ENCODE measurements at places on chromosomes 5 and 9.
A peak's percentile ranks its signal among the peaks of the same experiment; 100 is the strongest.

DNA sequence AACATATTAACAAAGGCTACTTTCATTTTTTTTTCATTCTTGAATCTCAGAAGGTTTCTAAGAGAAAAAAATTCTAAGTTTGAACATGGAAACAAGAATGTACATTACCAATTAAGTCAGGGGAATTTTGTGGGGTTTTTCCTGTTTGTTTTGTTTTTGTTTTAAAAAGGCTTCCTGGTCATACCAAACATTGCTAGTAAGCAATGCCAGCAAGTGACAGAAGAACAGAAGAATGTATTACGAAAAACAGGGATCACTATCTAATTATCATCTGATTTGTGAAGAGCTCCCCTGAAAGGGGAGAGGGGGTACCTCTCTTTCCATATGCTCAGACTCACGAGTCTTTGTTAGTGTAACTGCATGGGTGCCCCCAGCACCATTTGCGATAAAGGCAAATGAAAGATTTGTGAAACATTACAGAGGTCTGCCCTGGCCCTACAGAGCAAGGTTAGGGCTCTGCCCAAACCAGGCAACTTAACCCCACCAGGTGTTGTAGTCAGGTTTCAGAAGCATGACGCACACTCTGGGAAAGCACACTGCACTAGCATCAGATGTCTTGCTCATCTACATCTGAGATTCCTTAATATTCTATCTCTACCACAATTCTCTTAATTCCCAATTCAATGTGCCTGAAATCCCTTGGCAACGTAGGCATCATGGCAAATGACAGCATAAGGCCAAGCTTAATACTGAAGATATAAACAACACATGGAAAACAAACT is 268.2 kb downstream of the MLLT3 start:
- DNase-seq = no peak

DNA sequence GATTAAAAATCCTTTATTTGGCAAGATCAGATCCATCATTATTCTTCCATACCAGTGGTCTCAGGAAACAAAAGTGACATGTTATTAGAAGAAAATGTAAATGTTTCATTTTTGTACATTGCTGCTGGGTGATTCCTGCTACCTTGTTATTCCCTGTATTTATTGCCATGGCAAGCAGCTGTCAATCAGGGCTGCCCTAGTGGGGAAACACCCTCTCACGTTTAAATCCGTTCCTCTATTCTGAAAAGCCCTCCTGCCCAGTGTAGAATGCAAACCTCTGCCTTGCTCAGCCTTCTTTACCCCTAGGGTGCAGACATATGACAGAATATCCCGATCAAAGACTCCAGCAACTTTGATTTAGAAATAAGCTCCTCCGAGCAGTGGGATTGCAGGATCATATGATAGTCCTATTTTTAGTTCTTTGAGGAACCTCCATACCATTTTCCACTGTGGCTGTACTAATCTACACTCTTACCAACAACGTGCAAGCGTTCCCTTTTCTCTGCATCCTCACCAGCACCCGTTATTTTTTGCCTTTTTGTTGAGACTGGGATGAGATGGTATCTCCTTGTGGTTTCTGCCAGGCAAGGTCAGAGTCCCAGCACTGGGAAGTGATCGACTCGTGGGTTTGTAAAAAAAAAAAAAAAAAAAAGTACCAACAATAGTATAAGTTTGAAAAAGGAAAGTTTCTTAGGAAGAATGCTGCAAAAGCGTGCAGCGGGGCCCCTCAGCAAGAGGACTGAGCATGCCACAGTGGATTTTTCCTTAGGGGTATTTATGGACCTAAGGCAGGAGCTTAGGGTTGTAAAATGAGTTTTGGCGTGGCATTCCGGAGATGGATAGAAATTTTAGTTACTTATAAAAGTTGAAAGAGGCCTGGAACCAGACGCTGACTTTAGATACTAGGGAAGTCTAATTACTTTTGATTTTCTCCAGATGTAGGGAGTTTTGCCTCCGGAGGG is 66.7 kb downstream of the HRH2 start:
- no peak for DNase-seq

GRCh38 chr5:2038321-2039179 is 155.8 kb upstream of the IRX4 start:
- DNase-seq = peak; percentile 61

GRCh38 chr5:68494771-68495170 is 279.2 kb downstream of the PIK3R1 start:
- DNase-seq = no peak

GRCh38 chr5:113760486-113760885 is 247.0 kb downstream of the YTHDC2 start:
- no peak for DNase-seq

DNA sequence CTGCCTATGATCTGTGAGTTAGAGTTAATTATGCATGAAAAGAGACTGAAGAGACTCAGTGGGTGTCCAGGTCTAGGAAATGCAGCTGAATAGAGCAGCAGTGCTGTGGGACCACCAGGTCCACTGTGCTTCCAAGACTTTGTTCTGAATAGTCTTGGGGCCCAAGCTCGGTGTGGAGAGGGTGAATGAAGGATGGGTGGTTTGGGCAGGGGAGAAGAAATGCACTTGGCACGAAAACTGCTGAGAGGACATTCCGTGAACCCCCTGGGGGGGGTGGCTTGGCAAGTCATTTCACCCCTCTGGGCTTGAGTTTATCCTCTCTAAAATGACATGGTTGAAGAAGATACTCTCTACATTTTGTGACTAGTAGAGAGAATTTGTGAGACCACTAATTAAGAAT is 36.0 kb upstream of the GOLPH3 start:
- DNase-seq = no peak

- no peak for DNase-seq
Measured at GRCh38 chr9:109478665-109479380, 19.3 kb downstream of the PTPN3 start.

DNA sequence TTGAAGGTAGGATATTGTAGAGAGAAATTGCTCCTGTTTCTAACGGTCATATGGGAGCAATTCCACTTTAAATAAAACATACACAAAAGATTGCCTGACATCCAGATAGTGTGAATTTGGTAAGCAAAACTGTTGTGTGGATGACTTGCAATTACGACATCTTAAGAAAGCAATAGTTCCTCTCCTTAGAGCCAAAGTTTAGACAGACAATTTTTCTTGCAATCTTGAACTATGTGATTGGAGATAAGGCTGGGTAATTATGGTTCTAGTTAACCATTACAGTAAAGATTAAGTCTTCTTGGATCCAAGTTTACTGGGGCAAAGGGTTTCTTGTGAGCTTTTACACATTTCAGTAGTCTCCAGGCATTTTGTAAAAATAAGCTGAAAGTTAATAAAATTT is 1080.6 kb upstream of the CDH6 start:
- DNase-seq = no peak

DNA sequence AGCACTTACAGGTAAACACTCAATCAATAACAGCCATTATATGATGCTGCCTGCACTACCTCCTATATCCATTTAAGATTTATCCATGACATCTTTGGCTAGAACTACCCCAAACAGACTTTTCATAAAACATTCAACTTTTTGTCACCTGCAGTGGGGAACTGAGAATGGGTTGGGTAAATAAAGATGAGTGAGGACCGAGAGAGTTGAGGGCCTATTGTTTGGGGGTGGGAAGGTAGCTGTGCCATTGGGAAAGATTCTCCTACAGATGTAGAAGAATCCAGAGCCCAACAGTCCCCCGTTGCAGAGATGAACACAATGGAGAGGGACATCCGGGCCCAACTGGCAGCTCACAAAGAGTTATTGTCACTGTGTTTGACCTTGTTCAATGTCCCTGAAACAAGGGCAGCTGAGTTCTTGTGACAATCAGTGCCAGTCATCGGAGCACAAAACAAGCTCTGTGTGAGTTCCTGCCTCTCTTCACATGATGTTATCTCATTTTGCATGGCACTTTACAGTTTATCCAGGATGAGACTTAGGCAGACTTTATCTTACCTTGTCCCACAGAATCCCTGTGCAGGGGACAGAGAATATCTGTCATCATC is 11.5 kb upstream of the SLC31A2 start:
- DNase-seq = no peak

GRCh38 chr5:36177715-36178523 is 26.0 kb downstream of the SKP2 start:
- DNase-seq = no peak

GRCh38 chr5:80963966-80964481 is 3.9 kb downstream of the RASGRF2 start:
- no peak for DNase-seq

- DNase-seq = no peak
Measured at GRCh38 chr9:83029531-83030137, 33.3 kb downstream of the RASEF start.

DNA sequence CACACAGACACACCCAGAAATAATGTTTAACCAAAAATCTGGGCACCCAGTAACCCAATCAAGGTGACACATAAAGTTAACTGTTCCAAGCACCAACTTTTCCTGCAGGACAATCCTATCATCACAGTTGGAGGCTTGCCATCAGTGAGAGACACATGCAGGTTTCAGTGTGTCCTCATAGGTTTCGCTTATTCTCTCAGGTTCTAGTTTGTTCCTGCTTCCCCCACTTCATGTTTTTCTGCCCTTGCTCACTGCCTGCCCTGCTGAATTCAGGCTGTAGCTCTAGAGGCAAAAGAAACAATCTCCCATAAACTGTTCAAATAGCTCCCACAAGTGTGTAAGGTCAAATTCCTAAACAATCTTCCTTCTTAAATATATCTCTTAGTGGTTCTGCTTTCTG is 20.0 kb upstream of the SHISAL2B start:
- DNase-seq = no peak

DNA sequence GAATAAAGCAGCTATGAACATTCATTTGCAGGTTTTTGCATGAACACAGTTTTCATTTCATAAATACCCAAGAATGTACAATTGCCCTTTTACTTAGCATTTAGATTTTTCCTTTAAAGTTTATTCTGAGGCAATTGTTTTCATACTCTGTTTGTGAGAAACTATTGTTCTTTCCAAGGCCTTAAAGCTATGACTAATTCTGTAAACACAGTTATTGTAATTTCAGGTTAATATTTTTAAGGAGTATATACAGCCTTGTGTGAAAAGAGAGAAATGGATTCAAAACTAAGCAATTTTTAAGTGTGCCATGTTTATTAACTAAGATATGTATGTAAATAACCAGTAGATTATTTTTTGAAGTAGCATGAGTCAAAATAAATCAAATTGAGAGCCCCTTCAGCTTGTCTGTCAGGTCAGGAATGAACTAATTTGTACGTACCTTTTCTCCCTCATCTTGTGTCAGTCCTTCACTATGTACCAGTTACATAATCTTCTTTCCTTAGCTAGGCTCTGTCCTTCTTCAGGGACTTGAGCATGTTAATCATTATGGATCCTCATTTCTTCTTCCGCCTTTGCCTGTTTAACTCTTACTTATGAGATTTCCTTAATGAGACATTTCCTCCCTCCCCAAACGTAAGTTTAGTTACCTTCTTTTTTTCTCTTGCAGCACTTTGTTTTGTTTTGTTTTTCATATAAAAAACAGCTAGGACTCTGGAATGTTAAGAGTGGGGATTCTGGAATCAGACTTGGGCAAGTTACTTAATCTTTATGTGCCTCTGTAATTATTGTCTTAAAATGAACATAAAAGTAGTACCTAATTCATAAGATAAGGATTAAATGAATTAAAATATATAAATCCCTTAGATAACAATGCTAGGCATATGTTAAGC is 63.6 kb downstream of the NIPBL start:
- DNase-seq = no peak

- DNase-seq = no peak
Measured at GRCh38 chr9:98226516-98226915, 28.9 kb downstream of the TBC1D2 start.

- no peak for DNase-seq
Measured at GRCh38 chr9:111405701-111406100, 75.7 kb upstream of the OR2K2 start.
